GM23248 (cell line): ENCODE measurements at places on chromosomes 2 and 18. TPM values are rescaled to one million over a fixed set of nuclear protein-coding genes. Genes with fewer than 3 reads are reported as not detected.

GCG gene
- not detected in 2 replicates for total RNA-seq

LRATD1 gene
- 0.63 and 1.2 TPM in 2 replicates for total RNA-seq

GRCh38 chr2:180133736-180134135 is 126.6 kb upstream of the CWC22 start:
- peaks cover 11% of the 10 kb centered on the region for H3K4me1 ChIP-seq
- no peaks in the 10 kb centered on the region for H3K36me3 ChIP-seq
- H3K27me3 ChIP-seq = no peaks in the 10 kb centered on the region
- no peak overlapping the region for H3K27ac ChIP-seq
- no peak overlapping the region for H3K4me3 ChIP-seq

DNA sequence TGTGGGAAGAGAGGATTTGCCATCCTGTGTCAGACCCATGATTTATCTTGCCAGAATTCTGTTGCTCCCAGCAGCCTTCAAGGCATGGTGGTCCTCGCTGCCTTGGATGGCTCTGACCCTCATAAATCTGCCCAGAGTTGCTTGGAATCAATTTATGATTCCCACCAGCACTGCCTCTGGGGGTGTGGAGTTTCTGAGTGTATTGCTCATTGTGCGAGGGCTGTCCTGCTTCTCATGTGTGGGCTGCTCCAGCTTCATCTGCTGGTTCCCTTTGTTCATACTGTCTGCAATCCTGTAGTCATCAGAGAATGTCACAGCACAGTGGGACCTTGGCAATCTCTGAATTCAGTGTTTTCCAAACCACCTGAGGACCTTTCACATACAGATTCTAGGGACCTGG is 139.8 kb downstream of the CLIP4 start:
- H3K36me3 ChIP-seq = no peaks in the 10 kb centered on the region
- no peak overlapping the region for H3K27ac ChIP-seq
- peak; percentile 15 for DNase-seq
- H3K27me3 ChIP-seq = no peaks in the 10 kb centered on the region; the same call in 1 of the 2 replicates
- H3K4me3 ChIP-seq = no peak overlapping the region

DNA sequence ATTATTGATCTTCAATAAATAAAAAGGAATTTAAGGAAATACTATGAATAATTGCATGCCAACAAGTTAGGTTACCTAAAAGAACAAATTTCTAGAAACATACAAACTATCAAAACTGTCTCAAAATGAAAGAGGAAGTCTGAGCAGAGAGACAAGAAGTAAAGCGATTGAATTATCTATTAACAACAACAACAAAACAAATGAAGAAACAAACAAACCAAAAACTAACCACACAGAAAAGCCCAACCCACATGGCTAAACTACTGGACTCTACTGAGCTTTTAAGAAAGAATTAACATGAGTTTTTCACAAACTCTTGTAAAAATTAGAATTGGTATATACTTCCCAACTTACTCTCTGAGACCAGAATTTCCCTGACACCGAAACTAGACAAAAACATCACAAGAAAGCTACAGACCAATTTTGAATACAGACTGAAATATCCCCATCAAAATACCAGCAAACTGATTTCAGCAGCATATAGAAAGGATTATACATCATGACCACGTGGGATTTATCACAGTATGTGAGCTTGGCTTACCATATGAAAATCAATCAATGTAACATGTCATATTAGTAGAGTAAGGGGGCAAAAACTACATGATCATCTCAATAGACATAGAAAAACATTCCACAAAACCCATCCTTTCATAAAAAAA is 16.6 kb upstream of the GALNT1 start:
- H3K36me3 ChIP-seq = no peaks in the 10 kb centered on the region
- H3K4me1 ChIP-seq = no peaks in the 10 kb centered on the region
- no peak overlapping the region for H3K27ac ChIP-seq
- peaks cover 4% of the 10 kb centered on the region; the same call in 1 of the 2 replicates for H3K27me3 ChIP-seq
- H3K4me3 ChIP-seq = no peak overlapping the region
- no peak for DNase-seq

GRCh38 chr2:7014174-7014640 is 97.0 kb downstream of the RNF144A start:
- H3K27me3 ChIP-seq = no peaks in the 10 kb centered on the region
- no peak overlapping the region for H3K4me3 ChIP-seq
- DNase-seq = peak; percentile 60
- H3K36me3 ChIP-seq = no peaks in the 10 kb centered on the region
